Endodermal cell (in vitro differentiated cells): ENCODE measurements at places on chromosomes 2 and 18.

GRCh38 chr2:144322379-144322778 is 197.5 kb downstream of the ZEB2 start:
- DNase-seq: no peak

GRCh38 chr18:10343778-10344177 is 110.7 kb upstream of the APCDD1 start:
- DNase-seq: no peak

GRCh38 chr2:98601532-98602132 is 6.7 kb downstream of the COA5 start:
- peak; percentile 79 for DNase-seq

DNA sequence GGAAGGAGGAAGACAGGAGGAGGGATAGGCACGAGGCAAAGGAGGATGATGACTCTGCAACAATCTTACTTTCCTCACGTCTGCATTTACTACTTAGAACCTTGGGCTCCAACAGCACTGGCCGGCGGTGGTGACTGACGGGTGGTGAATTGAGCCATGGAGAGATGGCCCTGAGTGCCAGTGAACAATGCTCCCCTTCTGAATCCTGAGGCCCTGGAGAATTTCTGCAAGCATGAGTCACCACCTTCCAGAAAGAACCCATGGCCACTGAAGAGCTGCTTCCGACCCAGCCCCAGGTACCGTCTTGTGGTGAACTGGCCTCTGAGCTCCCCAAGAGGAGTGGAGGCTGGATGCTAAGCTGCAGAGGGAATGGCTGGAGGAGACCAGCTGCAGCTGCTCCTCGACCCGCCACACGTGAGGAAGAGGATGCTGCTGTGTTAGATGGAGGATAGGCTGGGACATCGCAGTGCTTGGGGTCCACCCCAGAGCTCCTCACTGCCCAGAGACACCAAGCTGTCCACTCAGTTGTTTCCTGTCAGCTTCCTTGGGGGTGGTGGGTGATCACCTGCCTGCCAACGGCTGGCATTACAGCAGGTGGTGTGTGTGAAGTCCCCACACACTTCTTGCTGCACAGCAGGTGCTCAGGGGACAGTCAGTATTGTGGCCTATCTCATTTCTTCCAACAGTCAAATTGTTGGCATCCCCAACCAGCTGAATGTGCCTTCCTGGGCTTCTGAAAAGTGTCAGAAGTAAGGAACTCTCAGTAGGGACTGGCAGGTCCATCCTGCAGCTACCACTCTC is 186.5 kb upstream of the ID2 start:
- DNase-seq: no peak

DNA sequence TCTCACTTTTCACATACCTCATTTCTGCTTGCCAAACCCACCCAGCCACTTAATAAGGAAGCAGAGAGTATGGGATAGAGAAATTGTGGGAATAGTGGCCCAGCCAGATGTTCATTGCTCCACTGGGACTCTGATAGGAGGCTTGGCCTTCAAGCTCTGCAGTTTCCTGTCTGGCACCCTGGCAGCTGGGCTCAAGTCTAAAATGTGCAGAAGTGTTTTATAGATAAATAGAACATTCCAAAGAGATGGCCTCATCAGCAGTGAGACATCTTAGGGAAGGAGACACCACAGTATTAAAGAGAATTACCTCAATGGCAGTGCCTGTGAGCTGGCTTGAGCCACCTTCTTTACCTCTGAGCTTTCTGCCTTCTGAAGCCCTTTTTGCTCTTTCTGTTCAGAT is 24.7 kb downstream of the COPS7B start:
- peak; percentile 21 for DNase-seq

GRCh38 chr18:3624546-3624934 is 174.6 kb downstream of the TGIF1 start:
- no peak for DNase-seq

GRCh38 chr2:151247432-151247831 is 14.2 kb downstream of the RBM43 start:
- no peak for DNase-seq

GRCh38 chr2:105309147-105309545 is 20.4 kb downstream of the TGFBRAP1 start:
- no peak for DNase-seq

GRCh38 chr2:30769481-30769780 is 37.8 kb downstream of the CAPN13 start:
- DNase-seq: peak; percentile 29

DNA sequence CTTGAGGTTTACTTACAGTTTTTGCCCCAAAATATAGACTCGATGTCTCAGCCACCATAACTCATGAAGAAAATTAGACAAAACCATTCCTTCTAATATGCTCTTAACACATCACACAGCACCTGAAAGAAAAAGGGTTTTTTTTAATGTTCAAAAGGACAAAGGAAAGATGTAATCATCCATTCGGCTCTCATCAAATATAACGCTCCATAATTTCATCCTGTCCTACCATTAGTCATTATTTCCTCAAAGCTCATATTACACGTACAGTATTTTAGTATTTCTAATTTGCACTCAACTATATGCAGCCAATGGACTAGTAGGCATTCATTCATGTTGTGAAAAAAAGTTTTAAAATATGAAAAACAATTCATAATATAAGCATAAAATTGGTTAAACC is 24.8 kb downstream of the ESCO1 start:
- no peak for DNase-seq

- no peak for DNase-seq
Observed at GRCh38 chr2:221465776-221466175, 106.3 kb downstream of the EPHA4 start.

GRCh38 chr2:1869987-1870386 is 125.7 kb upstream of the PXDN start:
- no peak for DNase-seq

GRCh38 chr18:61322265-61322873 is 10.9 kb upstream of the CDH20 start:
- DNase-seq: peak; percentile 95

- peak; percentile 88 for DNase-seq
Observed at GRCh38 chr18:46335534-46336101, 231.4 kb downstream of the HAUS1 start.

GRCh38 chr2:24984912-24985311 is 13.2 kb upstream of the DNAJC27 start:
- DNase-seq: peak; percentile 42

DNA sequence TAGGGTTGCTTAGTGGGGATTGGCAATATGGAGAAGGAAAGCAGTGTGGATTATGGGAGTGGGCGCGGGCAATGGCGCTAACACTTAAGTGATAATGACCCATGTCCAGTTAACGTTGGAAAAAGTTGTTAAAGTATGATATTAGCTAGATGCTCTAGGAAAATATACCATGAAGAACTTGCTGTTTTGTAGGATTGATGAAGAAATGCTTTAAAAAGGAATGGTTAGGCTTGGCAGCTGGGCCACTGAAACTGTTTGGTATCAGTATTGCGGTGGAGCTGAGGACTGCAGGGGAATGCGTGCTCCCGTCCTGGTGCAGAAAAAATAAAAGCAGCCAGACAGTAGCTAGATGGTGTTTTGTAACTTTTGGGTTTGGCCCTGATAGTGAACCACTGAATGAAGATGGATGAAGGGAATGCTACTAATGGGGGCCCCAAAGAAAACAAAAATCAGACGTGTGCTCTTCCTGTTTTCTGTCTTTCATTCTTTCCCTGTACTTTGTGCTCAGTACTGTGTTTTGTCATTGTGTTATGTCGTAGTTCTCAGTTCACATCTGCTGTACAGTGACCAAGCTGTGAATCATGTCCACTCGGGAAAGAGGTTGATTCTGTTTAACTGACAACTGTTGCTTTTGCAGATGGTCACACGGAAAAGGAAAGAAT is 999 bp downstream of the INSIG2 start:
- peak; percentile 54 for DNase-seq

DNA sequence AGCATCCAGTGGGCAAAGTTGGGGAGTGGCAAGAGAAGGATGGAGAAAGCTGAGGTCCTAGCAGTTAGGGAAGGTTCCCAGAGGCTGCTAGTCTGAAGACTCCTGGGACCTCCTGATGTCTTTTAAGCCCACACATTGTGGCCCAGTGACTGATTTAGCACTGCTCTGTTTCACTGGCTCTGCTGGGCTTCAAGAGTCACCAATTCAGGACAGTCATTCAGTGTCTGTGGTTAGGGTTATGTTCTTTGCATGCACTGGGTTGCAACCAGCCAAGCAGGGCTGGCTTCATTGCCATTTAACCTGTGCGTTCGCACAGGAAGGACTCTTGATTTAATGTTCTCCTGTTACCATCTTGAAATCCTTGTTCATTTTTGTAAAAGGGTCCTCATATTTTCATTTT is 199.2 kb downstream of the ICOS start:
- no peak for DNase-seq

DNA sequence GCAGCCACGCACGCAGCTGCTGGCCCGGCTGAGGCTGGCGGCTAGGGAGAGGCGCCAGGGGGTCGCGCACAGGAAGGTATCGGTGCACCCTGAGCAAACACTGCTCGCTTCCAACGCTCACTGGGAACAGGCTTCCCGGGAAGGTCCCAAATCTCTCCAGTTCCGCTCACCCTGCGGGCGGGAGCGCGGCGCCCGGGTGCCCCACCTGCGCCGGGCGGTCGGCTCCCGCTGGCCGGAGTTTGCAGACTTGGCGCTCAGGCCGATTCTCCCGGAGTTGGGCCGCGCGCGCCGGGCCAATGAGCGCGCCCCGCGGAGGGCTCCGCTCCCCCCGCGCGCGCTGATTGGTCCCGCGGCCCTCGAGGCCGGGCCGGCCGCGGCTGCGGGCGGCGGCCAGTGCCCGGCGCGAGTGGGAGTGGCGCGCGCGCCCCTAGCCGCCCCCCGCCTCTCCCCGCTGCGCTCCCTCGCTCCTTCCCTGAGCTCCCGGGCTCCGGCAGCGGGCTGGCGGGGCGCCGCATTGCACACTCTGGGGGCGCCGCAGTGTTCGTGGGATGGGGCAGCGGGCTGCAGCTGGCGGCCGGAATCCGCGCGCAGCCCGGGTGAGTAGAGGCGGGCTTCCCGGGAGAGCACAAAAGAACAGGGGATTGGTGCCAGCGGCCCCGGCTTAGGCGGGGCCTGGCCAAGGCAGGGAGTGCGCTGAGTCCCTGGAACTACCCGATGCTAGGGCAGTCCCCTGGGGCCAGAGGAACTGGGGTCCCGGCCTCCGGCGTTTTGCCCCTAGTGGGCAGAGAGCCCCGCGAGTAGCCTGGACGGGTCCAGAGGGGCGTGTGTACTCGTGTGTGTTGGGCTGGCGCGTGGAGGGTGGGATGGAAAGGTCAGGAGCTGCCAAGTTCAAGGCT is at the start of gene LYPD6:
TSS of gene LYPD6 (plus strand) at position 461 of the 896 bp plus-strand sequence. CDS start 107,122 bp downstream, outside the sequence.
- DNase-seq: peak; percentile 91

GRCh38 chr18:64882896-64883295 is 734.0 kb upstream of the LINC00305 start:
- DNase-seq: no peak

DNA sequence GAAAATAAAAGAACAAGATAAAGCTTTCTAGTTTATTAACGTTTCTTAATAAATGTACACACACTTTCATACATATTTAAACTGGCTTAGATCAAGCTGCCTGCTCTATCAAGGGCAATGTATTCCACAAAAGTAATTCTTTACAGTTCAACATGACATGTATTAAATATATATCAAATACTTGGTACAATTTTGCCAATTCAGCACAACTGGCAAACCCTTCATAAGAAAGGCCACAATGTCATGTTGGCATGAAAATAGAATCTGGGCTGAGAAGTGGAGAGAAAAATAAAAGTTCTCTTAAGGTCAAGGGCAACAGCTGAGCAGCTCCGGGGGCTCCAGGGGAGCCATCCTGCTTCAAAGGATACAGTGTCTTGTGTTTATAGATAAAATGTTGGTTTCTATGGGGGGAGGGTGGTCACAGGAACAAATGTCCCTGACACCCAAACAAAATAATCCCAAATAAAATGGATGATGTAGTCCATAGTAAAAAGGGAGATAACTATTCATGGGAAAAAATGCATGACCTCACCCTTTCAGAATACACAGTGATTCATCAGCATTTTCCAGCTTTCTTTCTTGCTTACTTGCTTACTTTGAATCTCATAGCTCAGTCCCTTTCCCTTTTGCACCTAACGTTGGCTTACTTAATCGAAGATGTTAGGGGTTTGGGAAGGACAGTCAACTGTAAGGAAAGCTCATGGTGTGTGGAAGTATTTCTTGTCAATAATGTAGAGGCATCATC is 494.9 kb downstream of the NYAP2 start:
- DNase-seq: no peak

GRCh38 chr2:232925153-232925820 is 55.2 kb downstream of the SNORC start:
- DNase-seq: peak; percentile 84

DNA sequence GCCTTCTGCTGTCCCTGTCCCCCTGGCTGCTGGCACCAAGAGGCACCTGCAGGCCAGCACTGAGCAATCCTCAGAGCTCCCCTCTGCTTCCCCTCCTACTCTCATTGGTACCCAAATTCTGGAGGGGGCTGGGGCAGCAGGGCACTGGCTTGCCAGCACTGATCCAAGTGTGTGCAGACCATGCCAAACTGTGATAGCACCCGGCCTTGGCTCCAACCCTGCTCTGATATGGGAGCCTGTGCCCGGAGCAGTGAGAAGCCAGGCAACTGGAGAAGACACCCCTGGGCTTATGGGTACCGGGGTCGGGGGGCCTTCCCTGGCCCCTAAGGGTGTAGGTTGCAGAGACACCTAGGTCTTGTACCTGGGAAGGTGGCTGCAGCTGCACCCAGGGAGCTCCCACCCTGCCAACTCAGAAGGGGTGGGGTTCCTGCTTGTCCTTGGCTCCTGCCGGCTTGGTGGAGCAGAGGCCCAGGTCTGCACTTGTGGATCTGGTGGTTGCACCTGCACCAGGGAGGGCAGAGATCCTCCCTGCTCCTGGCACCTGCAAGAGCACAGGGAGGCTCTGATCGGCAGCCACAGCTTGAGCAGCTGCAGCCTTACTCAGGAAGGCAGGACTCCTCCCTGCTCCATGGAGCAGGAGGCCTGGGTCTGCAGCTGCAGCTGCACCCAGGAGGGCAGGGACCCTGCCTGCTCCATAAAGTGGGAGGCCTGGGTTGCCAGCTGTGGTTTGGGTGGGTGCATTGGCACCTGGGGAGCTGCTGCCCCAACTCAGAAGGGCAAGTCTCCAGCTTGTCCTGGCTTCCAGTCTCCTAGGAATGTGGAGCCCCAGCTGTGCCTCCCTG is 96.3 kb downstream of the BCL2L11 start:
- DNase-seq: peak; percentile 15

DNA sequence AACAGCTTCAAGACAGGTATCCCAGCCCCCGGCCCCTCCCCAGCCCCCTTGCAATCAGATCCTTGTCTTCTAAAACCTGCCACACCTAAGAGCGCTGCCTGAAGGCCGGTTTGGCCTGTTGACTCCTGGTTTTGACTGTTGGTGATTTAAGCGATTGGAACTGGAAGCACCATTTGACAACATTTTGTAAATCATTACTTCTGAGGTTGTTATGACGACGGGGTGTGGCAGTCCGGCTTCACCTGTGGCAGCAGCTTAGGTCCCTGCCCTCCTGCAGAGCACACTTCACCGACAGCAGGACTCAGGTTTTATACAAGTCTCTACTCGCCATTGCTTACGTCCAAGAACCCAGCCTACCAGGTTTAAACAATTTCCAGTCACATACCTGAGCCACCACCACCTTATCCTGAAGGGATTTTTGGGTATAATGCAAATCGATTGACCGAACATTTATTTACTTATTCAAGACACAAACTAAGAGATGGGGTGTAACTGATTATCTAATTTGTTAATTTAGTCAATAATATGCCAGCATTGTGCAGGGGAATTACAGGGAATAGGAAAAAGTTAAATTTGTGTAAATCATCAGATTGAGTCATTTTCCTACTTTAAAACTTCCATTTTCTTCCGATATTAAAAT is 707 bp upstream of the DGUOK start:
- peak; percentile 47 for DNase-seq
